ENCODE measurements at places on chromosomes 7 and 10.

- no peak for DNase-seq
Measured at GRCh38 chr10:128950159-128950915, 516.7 kb upstream of the MGMT start.

DNA sequence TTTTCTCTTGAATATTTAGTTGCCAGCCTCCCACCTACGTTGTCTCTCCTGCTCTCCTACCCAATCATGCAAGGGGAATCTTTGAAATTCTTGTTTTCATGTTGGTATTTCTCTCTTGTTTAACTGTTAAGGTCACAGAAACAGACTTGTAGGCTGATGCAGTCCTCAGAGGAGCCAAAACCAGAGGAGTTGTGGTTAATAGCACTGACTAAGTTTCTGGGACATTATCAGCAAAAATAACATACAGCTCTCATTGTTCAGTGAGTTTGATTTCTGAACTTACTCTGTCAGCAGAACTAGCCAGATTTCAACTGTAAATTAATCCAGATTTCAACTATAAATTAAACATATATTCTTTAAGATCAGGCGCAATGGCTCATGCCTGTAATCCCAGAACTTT, 11.1 kb upstream of the CUL1 start:
- no peak for DNase-seq

- no peak for DNase-seq
Measured at GRCh38 chr7:101772508-101773211, 44.8 kb upstream of the CUX1 start.

DNA sequence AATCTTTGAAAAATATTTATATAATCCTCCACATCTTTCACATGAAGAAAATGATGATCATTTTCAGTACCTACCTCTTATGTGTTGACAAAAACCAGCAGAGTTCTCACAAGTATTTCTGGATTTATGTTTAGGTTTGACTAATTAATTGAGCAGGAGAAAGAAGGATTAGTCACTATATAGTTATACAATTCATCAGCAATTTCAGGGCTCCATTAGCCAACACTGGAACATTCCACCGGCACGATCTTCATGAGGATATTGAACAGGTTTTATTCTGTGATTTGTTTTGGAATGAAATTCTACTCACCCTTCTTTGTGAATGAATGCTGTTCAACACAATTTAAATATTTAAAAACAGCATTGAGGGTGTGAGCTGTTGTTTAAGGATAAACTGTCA, 163.2 kb downstream of the SEM1 start:
- DNase-seq = no peak

DNA sequence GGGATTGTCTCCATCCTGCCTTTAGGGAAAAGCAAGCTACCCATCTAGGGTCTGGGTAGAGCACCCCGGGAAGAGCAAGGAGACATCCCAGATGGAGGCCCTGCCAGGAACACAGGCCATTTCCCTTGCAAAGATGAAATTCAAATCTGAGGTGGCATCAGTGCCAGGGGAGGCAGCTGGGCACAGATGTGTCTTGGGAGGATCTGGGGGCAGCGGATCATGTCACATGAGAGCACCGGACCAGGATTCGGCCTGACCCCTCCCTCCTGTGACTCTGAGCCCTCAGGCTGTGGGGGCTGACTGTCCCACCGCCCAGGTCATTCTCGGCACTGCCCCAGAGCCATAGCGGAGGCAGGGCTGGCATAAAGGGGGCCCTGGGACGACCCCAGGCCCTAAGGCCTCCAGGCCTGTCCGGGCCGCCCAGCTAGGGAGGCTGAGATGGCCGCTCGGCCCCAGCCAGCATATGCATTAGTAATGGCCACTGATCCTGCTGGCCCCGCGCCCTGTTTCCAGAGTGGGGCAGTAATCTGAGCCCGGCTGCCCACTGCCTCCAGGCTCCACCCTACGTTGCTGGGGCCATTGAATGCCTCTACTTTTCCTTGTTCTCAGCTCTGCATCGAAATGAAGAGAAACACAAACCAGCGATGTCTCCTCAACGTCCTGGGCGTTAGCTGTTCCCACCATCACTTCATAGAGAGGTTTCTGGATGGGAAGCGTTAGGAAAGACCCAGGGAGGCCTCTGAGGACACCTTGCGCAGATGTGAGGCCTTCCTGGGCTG, 148.5 kb downstream of the UBE2H start:
- DNase-seq = no peak

- DNase-seq = no peak
Measured at GRCh38 chr10:119289227-119289920, 82.0 kb downstream of the GRK5 start.

DNA sequence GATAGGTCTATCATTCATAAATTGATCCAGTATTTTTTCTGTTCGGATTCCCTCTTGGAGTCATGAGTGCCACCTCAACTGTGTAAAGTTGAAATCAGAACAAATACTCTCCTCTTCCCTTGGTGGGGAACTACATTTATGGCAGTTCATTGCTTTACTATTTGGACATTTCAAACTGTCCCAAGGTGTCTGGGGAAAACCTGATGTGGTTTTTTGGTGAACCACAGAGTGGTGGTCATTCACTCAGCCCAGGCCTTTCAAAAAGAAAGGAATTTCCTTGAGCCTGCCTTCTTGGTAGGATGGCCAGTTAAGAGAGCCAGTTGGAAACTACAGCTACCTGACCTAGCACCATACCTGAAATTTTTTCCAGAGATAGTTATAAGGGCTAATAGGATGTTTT, 59.0 kb downstream of the ABCB1 start:
- DNase-seq = no peak

DNA sequence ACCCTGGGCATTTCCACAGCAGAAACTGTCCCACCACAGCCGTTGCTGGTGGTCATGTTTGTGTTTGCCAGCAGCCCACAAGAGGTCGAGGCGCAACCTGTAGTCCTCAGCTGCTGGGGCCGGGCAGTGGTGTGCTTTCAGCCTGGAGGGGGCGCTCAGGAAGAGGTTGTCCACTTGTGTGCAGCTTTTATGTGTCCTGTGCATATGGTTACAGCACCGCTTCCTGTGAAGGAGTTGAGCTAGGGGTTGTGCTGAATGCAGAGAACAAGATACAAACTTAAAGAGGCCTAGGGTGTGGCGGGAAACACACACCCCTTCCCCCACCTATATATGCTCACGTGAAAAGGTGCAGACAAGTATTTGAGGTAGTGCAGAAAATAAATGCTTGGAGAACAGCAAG, 29.5 kb upstream of the PFKFB3 start:
- no peak for DNase-seq

DNA sequence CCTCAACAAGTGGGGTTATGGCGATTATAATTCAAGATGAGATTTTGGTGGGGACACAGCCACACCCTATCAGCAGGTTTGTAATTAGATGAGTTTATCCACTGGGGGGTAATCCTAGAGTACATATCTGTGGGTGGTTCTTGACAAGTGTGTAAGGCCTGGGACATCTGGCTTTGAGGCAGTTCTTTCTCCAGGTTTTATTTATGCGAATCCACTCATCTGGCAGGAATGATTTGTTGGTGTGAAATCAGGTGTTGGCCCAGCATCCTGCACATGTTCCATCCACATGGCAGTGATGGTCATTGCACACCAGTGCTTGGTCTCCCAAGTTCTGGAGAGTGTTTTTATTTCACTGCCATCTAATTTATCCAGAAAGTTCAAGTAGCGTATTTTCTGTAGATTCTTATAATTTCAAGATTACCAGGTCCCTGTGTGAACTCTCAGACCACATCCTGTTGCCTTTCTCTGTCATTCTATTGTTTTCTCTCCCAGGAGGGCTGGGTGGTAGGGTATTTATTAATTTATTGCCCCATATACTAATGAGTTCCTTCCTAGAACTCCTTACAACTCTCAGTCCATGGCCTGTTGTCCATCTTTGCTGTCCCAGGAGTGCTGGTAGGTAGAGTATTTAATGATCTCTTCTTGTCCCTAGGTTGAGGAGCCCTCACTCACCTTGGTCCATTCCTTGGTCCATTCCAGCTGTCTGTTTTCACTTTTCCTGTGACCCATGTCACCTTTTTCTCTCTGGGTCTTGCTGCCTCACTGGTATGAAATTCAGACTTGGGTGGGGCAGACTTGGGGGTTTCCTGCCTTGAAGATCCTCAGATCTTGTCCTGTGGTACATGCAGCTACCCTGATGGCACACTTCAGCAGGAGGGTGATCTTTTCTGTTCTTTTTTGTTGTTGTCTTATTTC, 10.4 kb downstream of the RALA start:
- DNase-seq = no peak

- DNase-seq = no peak
Measured at GRCh38 chr10:43879742-43880141, 231.1 kb upstream of the ZNF32 start.

- no peak for DNase-seq
Measured at GRCh38 chr7:116569737-116570136, 44.9 kb downstream of the CAV1 start.

DNA sequence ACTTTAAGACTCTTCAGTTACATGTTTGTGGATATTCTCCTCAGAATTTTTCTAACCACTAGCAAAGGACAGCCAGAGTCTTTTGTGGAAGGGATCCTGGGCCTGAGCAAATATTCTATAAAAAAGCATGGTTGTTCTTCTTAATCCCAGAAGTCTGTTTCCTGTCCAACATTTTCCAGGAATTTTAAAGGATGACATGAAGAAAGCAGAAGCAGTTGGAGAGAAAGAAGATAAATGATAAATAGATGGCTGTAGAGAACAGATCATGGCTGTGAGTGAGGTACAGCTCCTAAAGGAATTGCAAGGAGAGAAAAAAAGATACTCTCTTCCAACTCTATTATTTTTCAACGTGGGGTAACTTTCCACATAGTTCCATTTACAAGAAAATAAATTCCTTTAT, 91.8 kb upstream of the STEAP4 start:
- DNase-seq = no peak

DNA sequence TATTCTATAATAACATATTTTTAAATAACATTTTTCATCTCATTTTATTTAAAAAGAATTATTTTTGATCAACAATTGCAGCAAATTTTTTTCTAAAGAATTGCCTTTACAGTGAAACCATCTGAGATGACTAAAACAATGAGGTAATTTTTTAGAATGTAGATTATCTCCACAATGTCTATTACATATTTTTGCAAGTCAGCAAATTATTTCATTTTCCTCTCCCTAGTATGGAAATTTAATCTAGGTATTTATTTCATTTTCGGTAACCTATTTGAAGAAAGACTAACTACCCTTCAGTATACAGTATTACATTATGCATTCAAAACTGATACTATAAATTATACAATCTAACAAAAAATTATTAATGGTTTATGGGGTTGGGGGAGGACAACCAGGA, 213.2 kb upstream of the SP4 start:
- no peak for DNase-seq

DNA sequence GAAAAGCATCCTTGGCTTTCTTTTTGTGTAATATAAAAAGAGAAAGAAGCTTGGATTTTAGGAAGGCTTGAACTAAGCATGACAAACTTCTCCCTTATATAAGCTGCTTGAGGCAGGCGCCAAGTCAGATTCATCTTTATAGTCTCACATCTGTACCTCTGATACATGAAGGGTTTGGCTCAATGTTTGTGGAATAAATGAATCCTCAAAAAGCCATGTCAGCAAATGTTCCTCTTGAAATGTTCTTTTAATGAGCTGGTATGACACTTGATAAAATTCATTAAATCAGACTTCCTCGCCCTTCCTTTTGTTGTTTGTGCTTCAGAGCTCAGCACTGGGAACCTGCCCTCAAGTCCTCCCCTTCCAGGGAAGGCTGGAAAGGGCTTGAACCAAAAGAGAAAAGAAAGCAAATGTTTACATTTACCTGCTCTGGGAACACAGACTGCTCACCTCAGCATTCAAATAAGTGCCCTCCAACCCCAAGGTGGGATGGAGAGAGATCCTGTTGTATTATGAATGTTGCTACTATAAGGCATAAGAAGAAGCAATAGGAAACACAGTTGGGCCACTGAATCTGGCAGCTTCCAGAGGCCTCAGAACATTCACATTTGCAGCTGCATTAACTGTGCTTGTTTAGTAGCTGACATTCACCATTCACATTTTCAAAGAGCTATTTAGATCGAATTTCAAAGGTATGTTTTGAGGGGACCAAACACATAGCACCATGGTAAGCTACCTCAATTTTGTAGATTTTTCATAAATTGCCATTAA, 212.6 kb downstream of the CACNA2D1 start:
- no peak for DNase-seq

DNA sequence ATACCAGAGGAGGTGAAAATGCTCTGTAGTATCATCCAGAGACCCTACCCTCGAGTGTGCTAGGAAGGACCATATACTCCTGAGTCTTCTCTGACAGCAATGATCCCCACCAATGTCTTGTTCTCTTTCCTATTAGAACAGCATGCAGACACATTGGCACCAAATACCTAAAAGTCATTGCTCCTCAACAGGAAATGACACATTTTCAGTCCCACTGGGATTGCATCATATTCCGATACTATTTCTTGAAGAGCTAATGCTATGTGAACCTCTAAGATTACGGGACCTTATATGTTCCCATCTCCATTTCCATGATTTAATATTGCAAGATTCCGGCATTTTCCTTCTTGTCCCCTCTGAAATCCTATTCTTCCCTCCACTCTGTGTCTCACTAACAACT, 177.4 kb downstream of the NRP1 start:
- no peak for DNase-seq

DNA sequence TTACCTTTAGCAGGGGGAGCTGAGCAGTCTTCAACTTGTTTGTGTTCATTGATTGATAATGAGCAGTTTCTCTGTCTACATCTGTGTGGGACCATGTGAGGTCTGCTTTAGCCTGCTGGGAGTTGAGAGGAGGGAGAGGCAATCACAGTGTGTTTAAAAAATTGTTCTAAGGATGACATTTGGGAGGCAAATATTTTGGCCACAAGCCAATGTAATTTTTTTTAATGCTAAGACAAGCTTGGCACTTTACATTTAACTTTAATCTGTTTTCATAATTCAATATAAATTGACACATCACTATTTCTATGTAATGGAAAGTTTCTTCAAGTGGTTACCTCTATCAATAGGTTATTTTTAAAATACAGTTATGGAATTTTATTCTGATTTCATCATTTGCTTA, 55.9 kb upstream of the SEMA3A start:
- no peak for DNase-seq

DNA sequence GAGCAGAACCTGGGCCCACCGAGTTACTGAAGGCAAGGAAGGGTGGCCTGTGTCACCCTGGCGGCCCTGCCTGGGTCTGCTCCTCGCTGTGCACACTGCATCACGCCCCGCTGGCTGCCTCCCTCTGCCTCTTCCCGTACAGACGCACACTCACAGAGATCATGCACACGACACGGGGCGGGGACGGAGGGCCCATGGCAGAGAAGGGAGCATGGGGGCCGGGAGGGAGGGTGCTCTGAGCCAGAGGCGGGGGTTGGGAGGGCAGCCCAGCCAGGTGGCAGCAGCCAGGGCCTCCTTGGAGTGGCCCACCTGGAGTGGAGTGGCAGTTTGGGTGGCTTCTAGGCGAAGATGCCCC, 16.6 kb downstream of the BUD23 start:
- DNase-seq = no peak

GRCh38 chr10:98000346-98000745, 30.1 kb downstream of the CRTAC1 start:
- no peak for DNase-seq

- DNase-seq = no peak
Measured at GRCh38 chr10:72821606-72822005, 71.9 kb upstream of the OIT3 start.

- DNase-seq = no peak
Measured at GRCh38 chr7:4124556-4125477, 557.3 kb upstream of the FOXK1 start.

GRCh38 chr10:6229746-6230145, 27.0 kb downstream of the PFKFB3 start:
- DNase-seq = no peak

Measured in HL-60 (cell line).